ENCODE measurements at places on chromosomes 3 and 15. TPM values are rescaled to one million over a fixed set of nuclear protein-coding genes. Genes with fewer than 3 reads are reported as not detected.

Gene PLCH1
- 0.16 TPM for total RNA-seq

Gene IGF2BP2
- 18.5 TPM for total RNA-seq

Gene GOLGA8J
- not detected for total RNA-seq

Gene LEKR1
- total RNA-seq: 0.32 TPM

Gene GHSR
- total RNA-seq: not detected

Gene MESP2
- total RNA-seq: 0.19 TPM

Measured in cardiac septum (tissue), 1 donor.